ENCODE measurements at places on chromosomes 1 and 21.

DNA sequence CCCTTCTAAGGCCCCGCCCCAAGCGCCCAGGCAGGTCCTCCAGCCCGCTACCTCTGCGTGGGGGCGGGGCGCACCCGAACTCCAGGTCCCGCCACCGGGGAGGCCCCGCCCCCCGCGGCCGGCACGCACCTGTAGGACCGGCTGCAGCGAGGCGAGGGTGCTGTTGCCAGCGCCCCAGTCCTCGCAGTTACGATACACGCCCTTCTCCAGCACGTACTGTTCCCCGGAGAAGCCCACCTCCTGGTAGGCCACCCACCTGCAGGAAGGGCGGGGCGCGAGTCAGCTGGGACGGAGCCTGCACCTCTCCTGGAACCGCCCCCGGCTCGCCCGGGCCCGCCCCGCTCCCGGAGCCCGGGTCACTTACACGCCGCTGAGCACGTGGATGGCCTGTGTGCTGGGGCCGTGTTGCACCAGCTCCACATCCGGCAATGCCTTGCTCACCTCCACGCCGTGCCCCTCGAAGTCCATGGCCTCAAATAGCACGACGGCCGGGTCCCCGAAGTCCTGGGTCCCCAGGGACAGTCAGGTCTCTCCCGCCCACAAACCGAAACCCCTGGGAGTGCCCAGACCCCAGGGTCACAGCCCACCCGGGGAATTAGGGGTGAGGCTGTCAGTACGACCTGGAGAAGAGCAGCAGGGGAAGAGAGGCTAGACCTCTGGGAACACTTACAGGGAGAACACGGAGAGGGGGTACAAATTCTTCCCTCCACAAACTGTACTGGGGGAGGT, 17.3 kb downstream of the CRYBG2 start:
- peak; percentile 68 for DNase-seq

GRCh38 chr1:213858581-213858980, 129.2 kb upstream of the PROX1 start:
- no peak for DNase-seq

DNA sequence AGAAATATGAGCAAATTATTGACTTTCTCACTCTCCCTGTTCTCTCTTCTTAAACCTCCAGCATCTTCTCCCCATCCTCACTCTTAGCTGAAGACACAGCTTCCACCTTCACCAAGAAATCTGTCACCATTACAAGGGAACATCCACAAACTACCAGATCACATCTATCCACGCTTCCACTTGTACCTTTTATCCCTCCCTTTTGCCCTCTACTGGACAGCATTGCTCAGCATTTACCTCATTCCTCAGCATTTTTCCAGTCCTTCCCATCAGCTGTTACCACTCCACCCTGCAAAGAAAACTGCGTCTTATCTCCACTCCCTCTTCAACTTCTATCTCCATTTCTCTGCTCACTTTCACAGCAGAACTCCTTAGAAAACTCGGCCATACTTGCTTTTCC, 42.6 kb downstream of the KCNJ6 start:
- no peak for DNase-seq

GRCh38 chr1:208112401-208112800, 131.8 kb downstream of the PLXNA2 start:
- DNase-seq: no peak

GRCh38 chr1:165824269-165824643, 3.2 kb upstream of the UCK2 start:
- DNase-seq: no peak

DNA sequence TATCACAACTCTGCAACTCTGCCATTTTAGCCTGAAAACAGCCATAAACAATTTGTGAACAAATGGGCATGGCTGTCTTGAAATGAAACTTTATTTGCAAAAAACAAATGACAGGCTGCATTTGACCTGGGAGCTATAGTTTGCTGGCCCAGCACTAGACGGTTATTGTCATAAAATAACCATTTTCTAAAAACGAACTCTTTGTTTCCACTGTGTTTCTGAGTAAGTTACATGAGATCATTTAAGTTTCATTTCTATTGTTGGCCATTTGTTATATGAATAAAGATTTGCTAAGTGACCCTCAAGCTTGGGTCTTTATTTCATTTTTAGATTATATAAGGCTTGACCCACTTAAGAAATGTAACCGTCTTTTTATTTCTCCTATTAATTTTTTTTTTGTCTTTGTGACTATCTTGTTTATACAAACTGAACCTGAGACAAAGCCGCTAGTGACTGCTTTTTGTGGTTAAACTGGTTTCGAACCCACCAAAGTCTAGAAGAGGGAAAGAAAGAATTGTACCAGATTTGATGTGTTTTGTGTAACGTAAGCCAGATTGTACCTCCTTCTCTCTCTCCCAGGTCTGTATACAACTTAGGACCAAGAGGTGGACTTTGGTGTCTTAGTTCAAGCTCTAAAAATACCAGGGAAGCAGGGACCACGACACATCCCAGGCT, 12.9 kb upstream of the KCNJ15 start:
- no peak for DNase-seq

DNA sequence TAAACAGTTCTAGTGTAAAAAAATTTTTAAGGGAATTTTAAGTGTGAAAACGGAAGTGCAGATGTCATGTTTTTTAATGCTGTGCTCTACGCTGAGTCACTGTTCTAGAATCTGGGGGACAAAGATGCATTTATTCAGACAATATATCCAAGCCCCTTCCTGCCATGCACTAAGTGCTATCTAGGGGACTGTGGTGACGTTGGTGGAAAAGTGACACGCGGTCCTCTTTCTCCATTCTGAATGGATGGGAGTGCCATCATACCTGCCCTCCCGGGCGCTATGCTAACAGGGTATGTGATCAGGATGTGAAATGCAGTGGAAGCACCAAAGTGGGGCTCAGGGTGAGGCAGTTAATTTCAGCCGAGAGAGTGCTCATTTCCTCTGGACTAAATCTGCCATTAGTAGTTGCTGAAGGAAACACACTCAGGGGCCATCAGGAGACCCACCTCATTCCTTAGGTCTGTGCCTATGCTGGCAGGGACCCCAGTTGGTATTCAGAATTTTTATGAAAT, 6.6 kb downstream of the C1orf226 start:
- DNase-seq: no peak

DNA sequence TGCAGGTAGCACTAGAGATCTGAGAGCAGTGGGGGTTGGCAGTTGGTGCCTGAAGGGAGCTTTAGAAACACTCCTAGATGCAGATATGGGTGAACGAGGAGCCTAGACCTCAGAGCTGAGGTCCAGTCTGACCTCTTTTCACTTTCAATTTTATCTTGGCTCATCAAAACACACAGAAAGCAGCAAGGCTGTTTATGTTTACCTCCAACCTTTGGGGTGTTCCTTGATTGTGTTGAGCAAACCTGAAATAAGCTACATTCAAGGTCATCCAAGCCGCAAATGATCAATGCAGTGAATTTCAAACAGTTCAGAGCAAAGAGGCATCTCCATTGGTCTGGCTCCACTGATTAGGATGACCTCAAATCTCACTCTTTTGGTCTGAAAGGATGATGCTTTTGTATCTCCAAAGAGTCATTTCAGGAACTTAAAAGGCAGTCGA, 1.3 kb downstream of the LY9 start:
- no peak for DNase-seq

GRCh38 chr1:80048716-80049115, 1042.2 kb upstream of the ADGRL4 start:
- DNase-seq: no peak

DNA sequence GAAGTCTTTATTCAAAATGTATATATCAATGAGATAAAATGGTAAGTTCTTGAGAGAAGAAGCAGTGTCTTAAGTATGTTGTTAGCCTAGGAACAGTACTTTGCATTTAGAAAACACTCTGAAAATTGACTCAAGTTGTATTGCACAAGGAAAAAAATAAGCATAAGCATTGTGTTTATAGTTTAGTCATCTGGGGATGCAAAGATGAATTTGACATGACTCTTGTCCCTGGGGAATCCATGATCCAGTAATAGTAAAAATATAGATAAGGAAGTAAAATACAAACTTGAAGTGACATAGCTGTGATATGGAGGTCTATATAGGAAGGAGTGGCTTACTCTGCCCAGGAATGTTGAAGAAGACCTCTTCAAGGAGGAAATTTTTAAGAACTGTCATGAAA, 185.0 kb upstream of the PTBP2 start:
- no peak for DNase-seq
